ENCODE measurements at places on chromosomes 2 and 18.

GRCh38 chr2:38492042-38492615, 110.6 kb downstream of the HNRNPLL start:
- H3K27me3 ChIP-seq, result no peaks in the 10 kb centered on the region
- no peaks in the 10 kb centered on the region for H3K4me1 ChIP-seq
- no peak overlapping the region for H3K4me3 ChIP-seq
- H3K36me3 ChIP-seq, result no peaks in the 10 kb centered on the region
- H3K27ac ChIP-seq, result no peak overlapping the region

GRCh38 chr18:79645291-79645983, 34.2 kb upstream of the CTDP1 start:
- no peak overlapping the region for H3K27ac ChIP-seq
- no peak overlapping the region for H3K4me3 ChIP-seq
- no peak for DNase-seq
- no peaks in the 10 kb centered on the region for H3K36me3 ChIP-seq
- H3K4me1 ChIP-seq, result no peaks in the 10 kb centered on the region

DNA sequence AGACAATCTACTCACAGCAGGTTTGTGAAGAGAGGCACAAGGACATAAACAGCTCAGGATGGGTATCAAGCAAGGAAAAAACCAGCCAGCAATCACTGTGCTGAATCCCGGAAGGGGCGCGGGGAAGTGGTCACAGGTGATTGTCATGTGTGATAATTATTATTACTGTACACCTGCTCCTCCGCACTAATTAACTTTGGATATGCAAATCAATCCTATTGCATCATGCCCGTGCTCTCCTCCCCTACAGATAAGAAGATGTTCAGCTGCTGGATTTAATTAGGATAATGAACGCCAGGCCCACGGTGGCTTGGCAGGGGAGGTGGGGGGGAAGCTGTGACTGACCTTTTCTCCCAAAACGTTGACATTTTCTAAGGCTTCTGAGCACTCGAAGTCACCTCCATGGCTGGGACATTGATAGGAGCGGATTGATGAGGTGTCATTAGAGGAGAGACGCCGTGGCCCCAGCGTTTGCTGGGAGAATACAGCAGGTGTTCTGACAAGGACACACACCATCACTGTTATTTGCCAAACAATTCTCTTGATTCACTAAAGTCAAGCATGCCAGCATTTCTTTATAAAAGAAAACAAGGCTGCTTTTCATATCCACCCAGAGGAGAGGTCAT, 160.3 kb upstream of the VRK2 start:
- H3K27ac ChIP-seq, result no peak overlapping the region
- no peaks in the 10 kb centered on the region for H3K27me3 ChIP-seq
- no peak overlapping the region for H3K4me3 ChIP-seq
- H3K36me3 ChIP-seq, result no peaks in the 10 kb centered on the region

DNA sequence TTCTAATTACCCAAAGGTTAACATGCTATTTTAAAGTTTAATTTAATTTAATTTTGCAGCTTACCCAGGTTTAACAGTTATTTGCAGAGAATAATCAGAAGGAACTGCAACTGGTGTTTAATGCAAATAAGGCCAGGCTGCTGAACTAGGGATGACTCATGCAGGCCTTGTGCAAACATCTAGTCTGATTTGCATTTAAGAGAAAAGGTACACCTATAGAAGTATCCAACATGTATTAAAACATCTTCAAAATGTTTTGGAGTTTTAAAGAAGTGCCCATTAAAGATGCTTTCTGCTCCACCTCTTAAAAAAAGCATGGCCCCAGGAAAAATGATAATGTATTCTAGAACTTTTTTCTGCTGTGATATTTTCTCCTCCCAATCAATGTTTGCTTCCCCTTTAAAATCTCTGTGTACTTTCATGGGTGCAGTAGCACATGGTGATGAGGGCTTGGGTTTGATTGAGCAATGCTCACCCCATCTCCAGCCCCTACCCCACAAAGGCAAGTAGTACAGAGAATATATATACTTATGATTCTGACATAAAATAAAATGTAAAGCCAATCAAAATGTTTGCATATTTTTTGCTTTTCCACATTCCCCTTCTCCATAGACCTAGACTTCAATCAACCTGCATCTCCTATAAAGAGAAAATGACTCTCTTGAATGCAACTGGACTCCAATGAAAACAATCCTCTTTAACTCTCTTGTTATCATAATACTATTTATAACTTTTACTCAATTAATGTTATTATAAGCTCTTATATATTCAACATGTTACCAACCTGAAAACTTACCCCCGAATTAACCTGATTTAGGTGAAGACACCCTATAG, 54.1 kb downstream of the ATP8B1 start:
- DNase-seq, result no peak
- H3K27me3 ChIP-seq, result no peaks in the 10 kb centered on the region
- H3K4me3 ChIP-seq, result no peak overlapping the region
- H3K36me3 ChIP-seq, result no peaks in the 10 kb centered on the region

DNA sequence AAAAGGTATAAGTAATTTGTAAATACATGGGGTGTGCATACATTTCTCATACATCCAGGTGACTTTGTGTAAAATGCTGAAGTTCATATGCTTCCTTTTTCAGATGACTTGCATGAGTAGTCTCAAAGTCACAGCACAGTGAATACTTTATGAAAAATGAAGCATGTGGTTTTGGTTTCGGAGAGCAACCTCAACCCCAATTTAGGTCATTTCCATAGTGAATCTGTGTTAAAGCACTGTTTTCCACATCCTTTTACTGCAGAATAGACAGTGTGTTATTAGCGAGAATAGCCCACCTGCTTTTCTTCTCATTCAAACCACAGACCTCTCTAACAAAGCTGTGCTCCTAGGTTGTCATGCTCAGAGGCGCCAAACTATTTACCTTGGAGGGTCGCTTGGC, 204.4 kb upstream of the RASGRP3 start:
- no peaks in the 10 kb centered on the region for H3K36me3 ChIP-seq
- no peaks in the 10 kb centered on the region for H3K27me3 ChIP-seq
- no peaks in the 10 kb centered on the region for H3K4me1 ChIP-seq
- no peak for DNase-seq

DNA sequence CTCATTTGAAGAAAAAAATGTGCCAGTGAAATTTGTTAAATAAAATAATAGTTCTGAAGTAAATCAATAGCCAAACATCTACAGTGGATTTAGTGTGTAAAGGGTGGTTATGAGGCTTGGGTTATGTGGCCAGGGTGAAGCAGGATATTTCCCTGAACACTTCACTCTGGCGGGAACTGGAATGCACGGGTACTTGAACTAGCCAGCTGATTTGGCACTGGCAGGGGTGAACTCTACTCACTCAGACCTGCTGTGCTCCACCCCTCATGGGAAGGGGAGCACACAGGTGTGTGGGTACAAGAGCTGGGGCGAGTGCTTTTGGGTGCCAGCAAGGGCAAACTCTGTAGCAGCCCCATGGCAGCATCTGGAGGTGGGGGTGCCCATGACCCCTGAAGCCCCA, 278.2 kb downstream of the CALCRL start:
- H3K4me3 ChIP-seq, result no peak overlapping the region
- DNase-seq, result no peak
- no peaks in the 10 kb centered on the region for H3K4me1 ChIP-seq
- no peaks in the 10 kb centered on the region for H3K36me3 ChIP-seq
- H3K27ac ChIP-seq, result no peak overlapping the region

GRCh38 chr2:152564754-152565551, 152.3 kb downstream of the PRPF40A start:
- no peak overlapping the region for H3K27ac ChIP-seq
- no peak for DNase-seq
- H3K36me3 ChIP-seq, result no peaks in the 10 kb centered on the region
- no peak overlapping the region for H3K4me3 ChIP-seq

DNA sequence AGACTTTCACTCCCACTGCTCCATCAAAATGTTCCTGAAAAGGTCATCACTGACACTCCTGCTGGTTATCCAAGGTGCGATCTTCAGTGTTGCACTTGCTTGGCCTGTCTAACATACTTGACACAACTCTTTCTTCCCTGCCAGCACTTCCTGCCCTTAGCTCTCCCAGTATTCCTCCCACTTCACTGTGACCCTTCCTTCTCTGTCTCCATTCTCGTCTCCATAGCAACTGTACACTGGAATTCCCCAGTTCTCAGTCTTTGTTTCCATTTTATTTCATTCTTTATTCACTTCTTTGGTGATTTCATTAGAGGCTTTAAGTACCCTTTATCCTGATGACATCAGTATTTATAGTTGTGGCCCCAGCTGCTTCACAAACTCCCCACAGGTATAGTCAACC, 333.0 kb downstream of the IRS1 start:
- no peaks in the 10 kb centered on the region for H3K27me3 ChIP-seq
- H3K36me3 ChIP-seq, result no peaks in the 10 kb centered on the region
- peaks cover 13% of the 10 kb centered on the region for H3K4me1 ChIP-seq
- H3K4me3 ChIP-seq, result no peak overlapping the region
- H3K27ac ChIP-seq, result peak overlapping the region; percentile 78
- DNase-seq, result no peak

DNA sequence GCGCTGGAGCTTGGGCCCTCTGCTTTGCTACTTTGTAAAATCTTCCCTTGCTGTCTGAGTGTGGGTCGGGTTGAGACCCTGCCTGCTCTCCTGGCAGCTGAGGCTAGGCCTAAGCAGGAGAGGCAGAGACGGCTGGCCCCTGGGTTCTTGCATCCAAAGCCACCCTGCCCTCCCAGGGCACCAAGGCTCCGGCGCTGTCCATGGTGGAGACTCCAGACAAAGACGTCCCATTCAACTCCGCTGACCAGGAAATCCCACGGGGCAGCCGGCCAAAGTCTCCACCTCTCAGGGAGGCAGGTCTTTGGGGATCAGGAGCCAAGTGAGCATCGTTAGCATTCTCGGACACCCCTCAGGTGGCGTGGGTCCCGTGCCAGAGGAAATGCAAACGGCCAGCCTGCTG, 2.6 kb upstream of the PRLH start:
- peaks cover 8% of the 10 kb centered on the region for H3K4me1 ChIP-seq
- DNase-seq, result peak; percentile 38
- H3K4me3 ChIP-seq, result no peak overlapping the region

- H3K36me3 ChIP-seq, result no peaks in the 10 kb centered on the region
- no peak overlapping the region for H3K27ac ChIP-seq
- H3K27me3 ChIP-seq, result no peaks in the 10 kb centered on the region
- DNase-seq, result no peak
- H3K4me1 ChIP-seq, result no peaks in the 10 kb centered on the region
These were observed 30.8 kb downstream of the OTX1 start for GRCh38 chr2:63081404-63081803.

GRCh38 chr18:23106575-23106974, 28.7 kb upstream of the CABLES1 start:
- H3K27me3 ChIP-seq, result no peaks in the 10 kb centered on the region
- no peak overlapping the region for H3K27ac ChIP-seq
- no peaks in the 10 kb centered on the region for H3K36me3 ChIP-seq
- H3K4me1 ChIP-seq, result no peaks in the 10 kb centered on the region

DNA sequence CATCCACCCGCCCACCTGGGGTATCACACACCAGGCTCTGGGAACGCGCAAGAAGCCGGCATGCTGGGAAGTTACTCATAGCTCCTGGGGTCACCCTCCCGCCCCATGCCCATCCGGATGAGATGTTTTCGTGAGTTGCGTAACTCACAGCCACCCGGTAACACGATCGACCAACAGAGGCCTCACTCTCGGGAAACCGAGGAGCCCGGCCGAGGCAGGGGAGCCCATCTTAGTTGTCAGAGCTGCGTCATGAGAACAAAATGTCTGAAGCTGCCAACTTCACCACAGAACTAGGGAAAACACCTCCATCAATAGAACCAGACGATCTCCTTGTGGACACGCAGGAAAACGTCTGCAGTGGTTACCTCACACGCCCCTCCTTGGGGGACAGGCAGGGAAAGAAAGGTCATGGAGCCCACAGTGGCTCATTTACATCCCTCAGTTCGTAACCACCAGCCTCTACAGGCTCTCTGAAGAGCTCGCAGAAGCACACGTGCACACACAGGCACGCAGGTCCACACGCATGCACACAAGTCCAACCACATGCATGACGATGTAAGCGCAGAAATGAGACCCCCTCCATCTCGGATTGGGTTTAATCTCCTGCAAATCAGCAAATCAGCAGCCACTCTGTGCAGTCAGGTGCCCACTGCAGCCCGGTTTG, 26.2 kb downstream of the ADI1 start:
- no peaks in the 10 kb centered on the region for H3K27me3 ChIP-seq
- peak; percentile 19 for DNase-seq
- H3K4me1 ChIP-seq, result peaks cover 6% of the 10 kb centered on the region
- peaks cover 20% of the 10 kb centered on the region for H3K36me3 ChIP-seq
- H3K4me3 ChIP-seq, result no peak overlapping the region

DNA sequence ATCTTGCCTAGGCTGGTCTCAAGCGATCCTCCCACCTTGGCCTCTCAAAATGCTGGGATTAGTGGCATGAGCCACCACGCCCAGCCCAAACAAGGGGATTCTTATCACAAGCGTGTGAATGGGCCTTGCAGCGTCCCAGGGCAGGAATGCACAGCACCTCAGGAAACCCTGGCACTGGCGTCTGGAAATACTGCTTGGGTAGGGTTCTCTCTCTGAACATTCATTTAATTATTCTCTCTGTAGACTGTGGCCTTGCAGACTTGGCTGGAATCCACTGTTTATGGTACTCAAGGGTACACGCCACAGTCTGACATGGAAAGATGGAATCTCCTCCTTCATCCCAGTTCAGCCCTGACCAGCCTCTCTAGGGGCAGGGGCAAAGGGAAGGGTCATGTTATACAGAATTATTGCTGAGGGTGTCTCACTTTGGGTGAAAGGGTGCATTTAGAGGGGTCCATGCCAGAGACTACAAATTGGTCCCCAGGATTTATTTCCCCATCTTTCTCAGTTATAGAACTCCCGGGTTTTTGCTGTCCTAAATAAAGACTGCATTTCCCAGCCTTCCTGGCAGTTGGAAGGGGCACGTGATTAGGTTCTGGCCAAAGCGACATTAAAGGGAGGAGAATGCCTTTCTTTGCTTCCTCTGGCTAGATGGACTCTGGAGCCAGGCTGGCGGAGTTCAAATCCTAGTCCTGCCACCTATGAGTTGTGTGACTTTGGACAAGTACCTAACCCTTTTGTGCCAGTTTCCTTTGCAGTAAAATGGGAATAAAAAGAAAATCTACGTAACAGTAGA, 147.2 kb upstream of the HAAO start:
- H3K27me3 ChIP-seq, result no peaks in the 10 kb centered on the region
- DNase-seq, result no peak
- peaks cover 30% of the 10 kb centered on the region for H3K4me1 ChIP-seq
- H3K36me3 ChIP-seq, result no peaks in the 10 kb centered on the region

- H3K27me3 ChIP-seq, result no peaks in the 10 kb centered on the region
- H3K4me3 ChIP-seq, result no peak overlapping the region
- no peak for DNase-seq
- H3K36me3 ChIP-seq, result no peaks in the 10 kb centered on the region
These were observed 227.5 kb upstream of the APCDD1 start for GRCh38 chr18:10226971-10227370.
